ENCODE measurements at places on chromosomes 13 and 19. TPM values are rescaled to one million over a fixed set of nuclear protein-coding genes. Genes with fewer than 3 reads are reported as not detected.

- DNase-seq = no peak
These were observed 331.8 kb upstream of the KLF12 start for GRCh38 chr13:74466020-74466419.

The FFAR3 gene
- 0.15 TPM for total RNA-seq

DNA sequence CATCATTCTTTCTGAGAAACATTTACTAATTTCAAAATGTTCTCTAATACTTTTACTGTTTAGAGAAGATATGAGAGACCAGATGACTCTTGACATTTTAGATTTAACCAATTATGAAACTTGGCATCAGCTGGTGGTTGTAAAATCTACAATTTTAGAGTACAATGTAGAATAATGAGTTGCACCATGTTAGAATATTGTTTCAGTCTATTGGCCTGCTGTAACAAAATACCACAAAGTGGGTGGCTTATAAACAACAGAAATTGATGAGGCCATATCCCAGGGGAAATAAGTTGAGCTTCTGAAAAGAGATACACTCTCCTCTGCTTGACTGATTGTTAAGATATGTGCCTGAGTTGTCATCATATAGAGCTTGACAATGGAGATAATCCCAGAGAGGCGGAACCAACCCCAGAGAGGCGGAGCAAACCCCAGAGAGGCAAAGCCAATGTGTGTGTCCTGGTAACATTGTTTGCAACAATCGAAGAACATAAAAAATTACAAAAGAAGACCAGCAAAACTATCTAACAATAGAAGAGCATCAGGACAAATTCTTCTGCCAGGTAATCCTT is 373.0 kb upstream of the SLITRK1 start:
- DNase-seq = peak; percentile 4

The PGLYRP1 gene
- not detected for total RNA-seq

GRCh38 chr13:49585220-49586157 is at the start of gene RCBTB1:
Gene RCBTB1, minus strand, starts transcription at chr13:49585558. Its CDS starts 18,279 bp downstream, at chr13:49567279.
- DNase-seq = peak; percentile 77

The SLC46A3 gene
- total RNA-seq = 2.3 TPM

GRCh38 chr13:26711211-26711610 is 49.4 kb downstream of the GPR12 start:
- DNase-seq = no peak

DNA sequence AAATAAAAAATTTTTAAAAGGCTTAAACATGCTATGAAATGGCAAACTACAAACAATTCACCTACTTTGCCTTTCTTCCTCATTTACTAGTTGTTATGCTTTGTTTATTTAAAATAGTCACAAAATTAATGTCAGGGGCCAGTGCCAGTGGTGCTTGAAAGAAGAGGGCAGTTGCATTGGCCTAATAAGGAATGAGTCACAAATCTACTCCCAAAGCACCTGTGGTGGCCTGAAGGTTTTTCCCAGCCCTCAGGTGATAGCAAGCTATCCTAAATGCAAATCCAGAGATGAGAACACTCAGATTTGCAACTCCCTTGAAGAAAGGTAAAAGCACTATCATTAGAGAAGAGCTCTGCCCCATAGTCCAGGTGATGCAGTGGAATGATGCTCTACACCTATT is 103.6 kb downstream of the MBNL2 start:
- DNase-seq = no peak

The DHDH gene
- total RNA-seq = not detected

The CEACAM8 gene
- not detected for total RNA-seq

DNA sequence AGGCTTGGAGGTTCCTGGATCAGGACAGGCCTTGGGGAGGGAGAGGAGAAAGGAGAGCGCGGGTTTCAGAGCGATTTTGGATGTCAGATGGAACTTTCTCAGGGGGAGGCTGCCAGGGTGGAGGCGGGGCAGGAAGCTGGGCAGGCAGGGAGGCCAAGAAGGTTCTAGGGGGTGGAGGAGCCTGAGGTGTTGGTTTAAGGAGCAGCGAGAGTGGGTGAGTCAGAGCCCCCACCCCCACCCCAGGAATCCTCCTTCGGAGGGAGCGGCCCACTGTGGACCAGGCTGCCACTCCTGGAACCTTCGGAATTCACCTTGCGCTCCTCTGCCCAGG is 15.9 kb upstream of the NOP53 start:
- no peak for DNase-seq

The FGF21 gene
- total RNA-seq = not detected

The CYP4F8 gene
- total RNA-seq = not detected

DNA sequence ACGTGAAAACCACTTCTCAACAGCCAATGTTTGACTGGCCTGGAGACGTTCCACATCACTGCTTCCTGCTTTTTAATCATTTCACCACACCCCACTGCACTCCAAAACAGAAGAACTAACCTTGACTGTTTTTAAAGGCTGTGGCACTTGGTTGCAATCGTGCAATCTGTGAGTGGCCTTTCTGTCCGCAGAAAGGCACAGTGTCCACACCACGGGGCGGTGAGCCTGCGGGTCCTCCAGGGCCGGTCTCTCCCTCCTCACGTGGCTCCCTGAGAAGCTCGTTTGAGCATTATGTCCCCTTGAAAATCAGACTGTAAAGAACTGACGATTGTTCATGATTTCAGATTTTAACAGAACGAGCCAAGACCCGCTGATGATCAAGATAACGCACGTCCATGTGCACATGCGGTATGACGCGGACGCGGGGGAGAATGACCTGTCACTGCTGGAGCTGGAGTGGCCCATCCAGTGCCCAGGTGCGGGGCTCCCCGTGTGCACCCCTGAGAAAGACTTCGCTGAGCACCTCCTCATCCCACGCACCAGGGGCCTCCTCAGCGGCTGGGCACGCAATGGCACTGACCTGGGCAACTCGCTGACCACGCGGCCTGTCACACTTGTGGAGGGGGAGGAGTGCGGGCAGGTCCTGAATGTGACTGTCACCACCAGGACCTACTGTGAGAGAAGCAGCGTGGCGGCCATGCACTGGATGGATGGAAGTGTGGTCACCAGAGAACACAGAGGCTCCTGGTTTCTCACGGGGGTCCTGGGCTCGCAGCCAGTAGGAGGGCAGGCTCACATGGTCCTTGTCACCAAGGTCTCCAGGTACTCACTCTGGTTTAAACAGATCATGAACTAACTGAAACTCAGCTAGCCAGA is 13.0 kb downstream of the PROZ start:
- no peak for DNase-seq

DNA sequence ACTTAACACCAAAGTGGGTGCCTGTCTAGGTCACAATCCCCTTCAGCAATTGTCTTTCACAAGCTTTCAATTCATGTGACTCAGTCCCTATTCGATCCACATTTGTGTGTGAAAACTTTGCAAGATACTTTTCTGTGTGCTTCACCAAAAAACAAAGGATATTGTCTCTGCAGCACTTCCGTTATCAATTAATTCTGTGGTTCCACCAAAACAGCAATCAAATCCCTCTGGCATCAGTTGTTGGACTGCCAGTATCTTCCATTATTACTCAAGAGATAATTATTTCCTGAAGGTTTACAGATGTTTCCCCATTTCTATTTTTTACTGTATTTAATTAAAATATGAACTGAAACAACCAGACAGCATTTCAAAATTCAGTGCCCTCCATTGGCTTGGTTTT is 481.4 kb downstream of the SUCLA2 start:
- DNase-seq = no peak

The EID2 gene
- 25.2 TPM for total RNA-seq

GRCh38 chr19:3095441-3096191 is 1.5 kb downstream of the GNA11 start:
- no peak for DNase-seq

DNA sequence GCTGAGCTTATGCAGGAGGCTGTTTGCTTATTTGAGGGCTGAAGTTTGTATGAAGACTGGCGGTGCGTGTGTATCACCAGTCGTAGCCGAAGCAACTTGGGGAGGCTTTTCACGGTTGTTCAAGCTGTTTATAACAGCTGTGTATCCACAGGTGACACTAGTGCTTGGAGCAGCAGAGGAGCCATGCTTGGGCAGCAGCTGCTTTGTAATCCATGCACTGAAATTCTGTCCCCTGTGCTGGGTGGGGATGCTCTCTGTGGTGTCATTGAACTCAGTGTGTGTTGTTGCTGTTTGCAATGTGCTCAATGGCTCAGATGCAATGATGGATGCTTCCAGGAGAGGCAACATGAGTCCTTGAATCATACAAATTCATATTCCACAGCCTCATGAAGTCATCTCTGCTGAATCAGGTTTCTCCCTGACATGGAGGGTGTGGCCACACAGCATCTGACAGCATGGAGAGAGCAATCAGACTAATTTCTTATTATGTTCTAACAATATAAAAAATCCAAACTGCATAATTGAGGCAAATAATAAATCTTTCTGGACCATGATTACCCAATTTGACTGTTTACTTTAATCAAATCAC is 18.8 kb upstream of the GTF3A start:
- DNase-seq = no peak

- DNase-seq = no peak
These were observed 234.4 kb upstream of the RXFP2 start for GRCh38 chr13:31504918-31505317.

DNA sequence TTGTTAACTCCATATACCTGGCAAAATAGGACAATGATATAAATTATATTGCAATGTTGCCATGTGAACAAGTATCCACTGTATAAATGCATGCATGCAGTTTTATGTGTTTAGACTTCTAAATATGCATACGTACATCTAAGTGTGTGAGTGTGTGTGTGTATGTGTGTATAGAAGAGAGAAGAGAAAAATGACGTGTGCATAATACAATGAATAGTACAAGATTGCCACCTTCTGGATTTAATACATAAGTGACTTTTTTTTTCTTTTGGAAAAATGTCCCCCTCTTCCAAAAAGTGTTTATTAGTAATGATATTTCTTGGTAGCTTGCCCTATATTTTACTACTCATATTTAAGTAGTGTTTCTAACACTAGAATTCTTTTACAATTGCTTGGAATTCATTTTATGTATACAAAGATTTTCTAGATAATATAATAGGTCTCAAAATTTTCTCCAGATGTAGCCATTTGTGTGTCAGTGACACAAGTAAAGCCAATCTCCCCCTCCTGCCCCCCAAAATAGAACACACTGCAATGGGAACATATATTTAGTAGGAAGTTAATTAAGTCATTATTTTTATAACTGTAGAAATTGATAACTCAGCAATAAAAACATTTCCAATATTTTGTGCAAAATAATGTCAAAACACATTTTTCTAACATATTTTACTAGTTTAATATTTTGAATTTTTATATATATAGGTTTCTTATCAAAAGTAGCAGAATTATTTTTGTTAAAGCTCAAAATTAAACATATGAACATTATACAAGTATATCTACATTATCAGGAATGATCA is 783.3 kb upstream of the ATXN8OS start:
- DNase-seq = peak; percentile 36

The ZNF726 gene
- total RNA-seq = 0.80 TPM

DNA sequence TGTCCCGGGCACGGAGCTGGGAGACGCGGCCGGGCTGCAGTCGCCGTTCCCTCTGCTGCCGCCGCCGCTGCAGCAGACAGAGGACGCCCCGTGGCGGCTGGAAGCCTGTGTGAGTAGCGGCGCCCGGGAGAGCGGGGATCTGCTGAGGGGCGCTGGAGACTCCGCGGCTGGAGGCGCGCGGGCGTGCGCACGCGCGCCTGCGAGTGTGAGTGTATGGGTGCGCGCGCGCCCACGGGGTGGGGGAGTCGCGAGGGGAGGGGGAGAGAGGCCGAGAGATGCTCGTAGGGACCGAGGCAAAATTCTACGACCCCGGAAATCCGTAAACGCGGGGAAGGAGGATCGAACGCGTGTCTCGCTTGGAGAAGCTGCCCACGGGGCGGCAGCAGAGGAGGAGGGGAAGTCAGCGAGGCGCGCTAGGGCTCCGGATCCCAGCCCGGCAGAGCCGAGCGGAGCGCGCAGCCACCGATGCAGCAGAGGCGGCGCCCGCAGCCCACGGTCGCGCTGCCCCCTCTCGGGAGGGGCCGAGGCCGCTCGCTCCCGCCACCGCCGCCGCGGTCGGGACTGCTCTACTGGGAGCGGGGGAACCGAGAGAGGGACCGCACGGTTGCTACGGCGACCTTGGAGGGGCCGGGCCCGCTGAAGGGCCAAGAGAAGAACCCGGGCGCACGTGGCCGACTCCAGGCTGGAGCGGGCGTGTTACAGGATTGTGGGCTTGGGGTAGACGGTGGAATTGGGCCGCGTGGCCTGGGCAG is at the start of gene ENOX1:
ENOX1 (minus strand) TSS at position 207 of the 752 bp plus-strand sequence.
- DNase-seq = peak; percentile 91

GRCh38 chr13:48573213-48574007 is 40.5 kb upstream of the RCBTB2 start:
- no peak for DNase-seq

The ECSIT gene
- 64.7 TPM for total RNA-seq

GRCh38 chr19:53461866-53462265 is 5.7 kb upstream of the ZNF813 start:
- DNase-seq = no peak

The PPFIA3 gene
- total RNA-seq = 33.6 TPM

DNA sequence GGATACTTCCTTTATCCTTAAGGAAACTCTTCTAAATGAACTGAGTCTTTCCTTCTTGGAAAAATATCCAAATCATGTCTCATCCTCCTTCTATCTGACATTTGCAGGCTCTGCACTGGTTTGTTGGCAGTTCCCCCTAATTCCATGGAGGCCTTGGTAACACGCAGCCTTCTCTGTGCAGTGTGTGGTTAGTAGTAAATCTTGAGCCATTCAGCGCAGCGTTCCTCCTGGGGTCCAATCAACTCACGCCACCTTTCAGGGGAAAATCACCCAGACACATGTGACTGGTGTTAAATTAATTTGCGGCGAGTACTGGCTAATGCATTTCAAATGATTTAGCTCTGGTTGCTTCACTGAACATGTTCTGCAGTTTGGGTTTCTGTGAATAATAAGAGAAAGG is 21.0 kb upstream of the CBY2 start:
- DNase-seq = no peak

DNA sequence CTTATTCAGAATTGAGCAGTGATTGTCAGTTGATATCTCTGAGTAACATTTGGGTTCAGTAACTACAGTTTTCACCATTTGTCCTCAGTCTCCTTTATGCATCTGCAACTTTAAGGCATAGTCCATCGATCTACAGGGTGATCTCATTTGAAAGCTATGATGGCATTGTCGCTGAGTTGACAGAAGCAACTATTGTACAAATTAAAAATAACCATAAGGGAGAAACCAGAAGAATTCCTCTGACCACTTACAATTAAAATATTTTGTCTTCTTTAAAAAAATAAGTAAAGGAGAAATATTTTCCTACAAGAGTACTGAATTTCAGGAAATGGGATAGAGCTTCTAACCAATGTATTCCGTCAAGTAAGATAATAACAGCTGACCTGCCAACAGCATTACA is 30.6 kb downstream of the RAP2A start:
- no peak for DNase-seq

The ZNF256 gene
- 11.0 TPM for total RNA-seq

The TMEM143 gene
- total RNA-seq = 7.5 TPM

DNA sequence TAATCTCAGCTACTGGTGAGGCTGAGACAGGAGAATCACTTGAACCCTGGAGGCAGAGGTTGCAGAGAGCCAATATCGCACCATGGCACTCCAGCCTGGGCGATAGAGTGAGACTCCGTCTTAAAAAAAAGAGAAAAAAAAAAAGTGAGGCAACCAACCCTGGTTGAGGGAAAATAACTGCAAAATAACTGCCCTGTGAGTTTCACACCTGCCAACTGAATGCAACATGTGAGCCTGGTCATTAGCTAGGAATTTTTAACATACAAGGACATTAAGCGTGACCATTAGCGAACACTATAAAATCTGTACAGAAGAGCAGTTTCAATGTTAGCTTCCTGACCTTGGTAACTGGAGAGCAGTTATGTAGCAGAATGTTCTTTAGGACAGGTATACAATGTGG is 2.4 kb upstream of the CCNP start:
- no peak for DNase-seq

- DNase-seq = peak; percentile 68
These were observed 22.8 kb downstream of the HAUS8 start for GRCh38 chr19:17052439-17052838.
